ENCODE measurements at places on chromosomes 2 and 18.

DNA sequence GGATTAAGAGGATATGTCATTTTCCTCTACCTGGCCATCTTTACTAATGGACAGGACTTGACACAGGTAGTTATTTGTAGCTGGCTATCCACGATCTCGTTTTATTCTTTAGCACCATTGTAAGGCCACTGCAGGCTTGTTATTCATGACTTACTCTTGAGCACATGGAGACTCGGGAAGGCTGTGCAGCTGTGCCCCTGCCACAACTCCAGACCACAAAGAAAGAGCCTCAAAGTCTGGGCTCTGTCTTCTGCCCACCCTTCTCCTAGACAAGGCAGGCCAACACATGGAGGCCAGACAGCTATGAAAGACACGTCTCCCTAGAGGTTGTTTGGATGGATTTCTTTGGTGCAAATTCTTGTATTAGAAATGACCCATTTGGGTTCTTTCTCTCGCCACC, 133.8 kb downstream of the NAPG start:
- DNase-seq: no peak

DNA sequence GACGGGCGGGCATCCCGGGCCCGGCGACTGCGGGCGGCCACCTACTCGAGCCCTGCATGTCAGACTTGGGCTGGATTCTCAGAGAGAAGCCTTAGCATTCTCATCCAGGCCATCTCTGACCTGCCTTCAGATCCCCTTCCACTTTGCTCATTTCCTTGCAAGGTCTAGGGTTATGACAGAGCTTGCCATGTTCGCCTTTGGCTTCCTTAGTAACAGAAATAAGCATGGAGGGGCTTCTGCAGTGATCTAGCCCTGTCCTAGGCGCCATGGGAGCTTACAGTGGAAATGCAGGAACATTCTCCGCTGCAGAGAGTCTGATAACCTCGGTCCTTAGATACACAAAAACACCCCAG, 632 bp upstream of the ACVR1 start:
- no peak for DNase-seq

DNA sequence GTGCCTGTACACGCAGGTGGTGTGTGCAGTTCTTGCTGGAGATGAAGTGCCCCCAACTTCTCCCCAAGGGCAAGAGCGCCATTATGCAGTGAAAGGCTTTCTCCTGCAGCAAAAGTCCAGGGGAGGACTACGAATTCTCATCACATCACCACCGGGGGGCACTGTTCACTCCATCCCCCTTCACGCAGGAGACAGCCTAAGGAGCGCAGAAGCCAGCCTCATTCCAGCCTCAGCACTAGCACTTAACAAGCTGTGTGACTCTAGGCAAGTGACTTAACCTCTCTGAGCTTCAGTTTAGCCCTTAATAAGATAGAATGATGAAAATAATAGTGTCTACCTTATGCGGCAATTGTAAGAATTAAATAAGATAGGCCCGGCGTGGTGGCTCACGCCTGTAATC, 32.3 kb downstream of the DNMT3A start:
- DNase-seq: peak; percentile 80

DNA sequence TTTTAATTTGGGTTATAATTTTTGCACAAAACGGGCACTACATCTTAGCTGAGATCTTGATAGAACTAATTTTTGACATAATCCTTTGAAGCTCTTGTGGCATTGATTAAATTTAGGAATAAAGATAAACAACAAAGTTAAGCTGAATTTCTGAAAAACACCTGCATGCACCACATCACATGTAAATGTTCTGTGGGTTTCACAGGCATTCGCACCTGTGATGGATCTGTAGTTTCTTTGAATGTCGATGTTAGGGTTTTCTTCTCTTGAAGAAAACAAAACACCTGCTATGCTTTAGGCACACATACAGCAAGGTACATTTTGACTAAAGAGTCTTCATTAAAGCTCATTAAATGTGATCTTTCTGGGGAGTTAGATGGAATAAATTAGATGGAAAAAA, 60.3 kb downstream of the RPIA start:
- DNase-seq: no peak

DNA sequence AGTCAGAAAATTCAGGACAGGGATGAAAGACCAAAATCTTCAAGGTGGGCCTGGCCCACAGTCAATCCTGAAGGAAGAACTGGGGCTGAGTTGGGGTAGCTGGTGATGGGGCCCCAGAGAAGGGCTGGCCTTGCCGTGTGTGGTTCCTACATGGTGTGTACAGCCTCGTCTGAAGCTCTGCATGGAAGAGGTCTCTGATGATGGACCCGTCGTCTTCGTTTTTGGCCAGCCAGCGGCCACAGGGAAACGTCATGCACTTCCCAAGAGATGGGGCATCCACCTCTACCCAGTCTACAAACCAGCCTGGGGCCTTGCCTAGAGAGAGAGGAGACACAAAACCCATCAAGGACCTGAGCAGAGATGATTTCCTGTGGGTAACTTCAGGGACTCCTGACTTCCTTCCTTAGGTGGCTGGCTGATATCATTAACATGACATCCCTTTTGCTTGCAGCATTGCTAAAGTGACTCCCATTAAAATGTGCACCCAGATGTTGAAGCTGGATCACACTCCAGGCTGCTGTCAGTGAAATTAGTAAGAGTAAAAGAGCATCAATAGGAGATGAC, 115.3 kb downstream of the LOXHD1 start:
- no peak for DNase-seq

Measured in activated CD4-positive, alpha-beta T cell treated with anti-CD3 and anti-CD28 coated beads for 48 hours (primary cell).